ENCODE measurements at places on chromosomes 3 and 15.
A peak's percentile ranks its signal among the peaks of the same experiment; 100 is the strongest.

DNA sequence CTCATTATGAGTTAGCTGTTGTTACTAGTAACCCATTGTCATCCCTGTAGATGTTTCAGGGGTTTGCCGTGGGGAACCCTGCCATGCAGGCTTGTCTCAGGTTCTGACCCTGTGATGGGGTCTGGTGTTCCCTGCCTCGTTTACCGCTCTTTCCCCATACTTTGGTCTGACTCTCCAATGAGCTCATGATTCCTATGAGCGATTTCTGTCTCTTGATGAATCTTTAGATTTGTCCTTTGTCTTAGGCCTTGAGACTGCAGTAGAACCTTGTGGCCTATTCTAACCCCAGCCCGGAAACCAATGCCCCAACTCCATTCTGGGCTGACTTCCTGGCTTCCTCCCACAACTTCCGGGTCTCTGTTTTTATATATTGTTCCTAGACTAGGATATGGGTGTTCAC lies 11.3 kb upstream of the IQGAP1 start:
- DNase-seq, result no peak

- DNase-seq, result no peak
Observed at GRCh38 chr3:39408493-39409372, 2.2 kb downstream of the RPSA start.

- DNase-seq, result no peak
Observed at GRCh38 chr3:169846458-169847193, 23.1 kb downstream of the LRRC31 start.

- DNase-seq, result no peak
Observed at GRCh38 chr15:48527517-48527916, 118.0 kb downstream of the FBN1 start.

DNA sequence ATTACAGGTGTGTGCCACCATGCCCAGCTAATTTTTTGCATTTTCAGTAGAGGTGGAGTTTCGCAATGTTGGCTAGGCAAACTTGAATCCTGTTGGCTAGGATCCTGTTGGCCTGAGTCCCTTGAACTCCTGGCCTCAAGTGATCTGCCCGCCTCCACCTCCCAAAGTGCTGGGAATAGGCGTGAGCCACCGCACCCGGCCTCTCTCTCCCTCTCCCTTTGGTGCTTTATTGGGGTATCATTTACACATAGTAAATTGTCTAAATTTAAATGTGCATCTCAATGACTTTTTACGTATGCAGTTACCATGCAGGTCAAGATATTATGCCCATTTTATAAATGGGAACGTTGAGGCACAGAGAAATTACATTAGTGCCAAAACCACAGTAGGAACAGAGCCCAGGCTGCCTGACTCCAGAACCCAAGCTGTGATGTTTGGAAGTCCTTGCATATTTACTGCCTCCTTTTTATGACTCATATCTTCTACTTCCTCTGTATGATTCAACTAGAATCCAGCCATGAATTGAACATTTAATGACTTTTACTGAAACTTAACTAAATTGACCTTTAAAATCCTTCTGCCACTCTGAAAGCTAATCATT lies 34.0 kb upstream of the RPP14 start:
- peak; percentile 4 for DNase-seq

DNA sequence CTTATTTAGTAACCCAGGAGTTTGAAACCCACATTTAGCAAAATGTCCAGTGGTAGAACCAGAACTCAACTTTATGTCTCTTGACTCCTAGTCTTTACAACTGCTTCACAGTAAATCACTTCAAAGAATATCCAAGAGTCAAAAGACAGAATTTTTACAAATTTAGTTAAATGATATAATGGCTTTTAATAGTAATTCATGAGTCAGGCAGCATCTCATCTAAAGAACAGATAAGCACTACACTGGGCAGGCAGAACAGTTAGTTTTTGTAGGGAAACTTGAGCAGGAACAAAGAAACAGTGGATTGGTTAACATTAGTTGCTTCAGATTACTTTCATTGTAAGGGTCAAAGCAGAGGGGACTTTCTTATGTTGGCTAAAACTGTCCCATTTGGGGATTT lies 120.2 kb downstream of the NEO1 start:
- no peak for DNase-seq

GRCh38 chr3:123371859-123372685 lies 76.8 kb downstream of the ADCY5 start:
- DNase-seq, result no peak

Data from Calu3 (cell line).